ENCODE measurements at places on chromosomes 7 and 10. TPM values are rescaled to one million over a fixed set of nuclear protein-coding genes. Genes with fewer than 3 reads are reported as not detected.

Gene FAM25A
- total RNA-seq, result not detected

Gene ARF5
- total RNA-seq, result 149 TPM

GRCh38 chr10:119337796-119338432 is 130.5 kb downstream of the GRK5 start:
- no peak for DNase-seq

DNA sequence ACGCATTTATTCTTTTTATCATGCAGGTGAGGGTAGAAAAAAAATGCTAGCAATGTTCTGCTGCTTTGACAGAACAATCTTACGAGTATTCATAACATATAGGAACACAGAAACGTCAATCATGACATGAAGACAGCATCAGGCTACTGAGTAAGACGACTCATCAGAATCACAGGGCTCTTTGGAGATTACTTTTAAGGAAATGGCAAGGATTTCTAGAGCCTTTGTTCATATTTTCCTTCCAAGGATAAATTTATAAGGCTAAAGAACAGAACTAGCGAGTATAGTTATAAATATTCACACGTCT is 39.8 kb upstream of the DNAJC1 start:
- DNase-seq, result no peak

DNA sequence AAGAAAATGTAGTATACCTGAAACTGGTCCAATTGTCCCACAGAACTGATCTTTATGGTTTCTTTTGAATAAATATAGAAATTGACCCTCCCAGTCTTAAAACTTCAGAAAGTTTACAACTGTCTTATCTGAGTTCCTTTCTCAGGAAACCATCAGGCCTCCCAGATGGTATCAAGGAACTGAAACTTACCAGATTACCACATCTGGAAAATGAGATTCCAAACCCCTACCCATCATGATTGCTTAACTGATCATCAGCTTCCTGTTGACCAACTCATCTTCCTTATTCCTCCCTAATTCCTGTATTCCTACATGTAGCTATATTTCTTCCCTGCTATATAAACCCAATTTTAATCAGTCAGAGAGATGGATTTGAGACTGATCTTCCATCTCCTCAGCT is 5.5 kb downstream of the VWDE start:
- no peak for DNase-seq

GRCh38 chr7:129773328-129773731 is 161.8 kb downstream of the NRF1 start:
- DNase-seq, result no peak

- peak; percentile 25 for DNase-seq
Observed at GRCh38 chr10:125130916-125131315, 29.4 kb downstream of the CTBP2 start.

DNA sequence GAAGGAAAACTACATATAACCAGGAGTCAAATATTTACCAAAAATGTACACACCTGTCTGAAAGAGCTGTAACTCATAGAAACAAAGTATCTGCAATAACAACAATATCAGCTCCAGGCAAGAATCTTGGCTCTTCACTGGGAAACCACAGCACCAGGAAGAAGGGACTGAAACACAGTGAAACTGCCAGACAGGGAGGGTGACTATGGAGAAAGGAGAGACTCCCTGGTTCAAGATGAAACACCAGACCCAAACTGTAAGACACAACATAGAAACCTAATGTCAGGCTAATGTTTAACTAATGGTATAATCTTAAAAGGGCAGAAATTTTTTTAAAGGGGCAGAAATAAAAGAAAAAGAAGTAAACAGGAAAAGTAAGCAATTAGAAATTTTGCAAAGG is 11.5 kb upstream of the TAS2R39 start:
- no peak for DNase-seq

GRCh38 chr10:75720157-75720556 is 288.7 kb downstream of the LRMDA start:
- no peak for DNase-seq

GRCh38 chr7:40356312-40356711 is 221.5 kb downstream of the SUGCT start:
- DNase-seq, result no peak

DNA sequence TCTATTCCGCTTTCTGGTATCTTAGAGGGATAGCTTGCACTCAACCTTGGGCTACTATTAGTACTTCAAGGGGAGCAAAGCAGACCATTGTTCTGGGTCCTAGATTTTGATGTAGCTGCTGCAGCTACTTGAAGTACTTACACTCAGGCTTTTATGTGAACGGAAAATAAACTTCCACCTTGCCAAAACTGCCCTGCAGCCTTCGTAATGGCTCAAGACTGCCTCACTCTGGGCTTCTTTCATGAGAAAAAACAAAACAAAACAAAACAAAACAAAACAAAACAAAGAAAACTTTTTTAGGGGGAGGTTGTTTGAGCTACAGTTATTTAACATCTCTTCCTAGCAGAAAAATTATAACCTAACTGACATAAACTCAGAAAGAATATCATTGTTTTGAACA is 19.4 kb upstream of the EPHB6 start:
- DNase-seq, result no peak
